Stimulated activated CD8-positive, alpha-beta memory T cell treated with anti-CD3 and anti-CD28 coated beads, Interleukin-4, amount 100 ng/mL, for 4 hours (primary cell): ENCODE measurements at places on chromosomes 7 and 10.

DNA sequence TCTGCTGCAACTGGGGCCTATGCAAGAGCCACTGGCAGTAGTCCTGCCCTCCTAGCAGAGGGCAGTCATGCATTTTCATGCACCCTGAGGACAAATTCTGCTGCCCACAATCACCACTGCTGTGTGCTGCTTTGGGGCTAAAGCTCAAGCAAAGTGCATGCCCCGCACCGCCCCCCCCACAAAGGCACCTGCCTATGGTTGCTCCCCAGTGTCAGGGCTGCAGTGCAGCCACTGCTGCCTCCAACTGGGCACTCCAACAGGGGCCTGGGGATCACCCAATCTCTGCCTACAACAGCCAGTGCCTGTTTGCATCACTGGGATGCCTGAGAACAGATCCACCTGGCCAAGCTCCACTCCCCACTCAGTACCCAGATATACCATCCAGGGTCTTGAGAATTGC is 417.0 kb downstream of the HTR7 start:
- DNase-seq = no peak

GRCh38 chr10:50224330-50224952 is 26.9 kb downstream of the ASAH2 start:
- no peak for DNase-seq

DNA sequence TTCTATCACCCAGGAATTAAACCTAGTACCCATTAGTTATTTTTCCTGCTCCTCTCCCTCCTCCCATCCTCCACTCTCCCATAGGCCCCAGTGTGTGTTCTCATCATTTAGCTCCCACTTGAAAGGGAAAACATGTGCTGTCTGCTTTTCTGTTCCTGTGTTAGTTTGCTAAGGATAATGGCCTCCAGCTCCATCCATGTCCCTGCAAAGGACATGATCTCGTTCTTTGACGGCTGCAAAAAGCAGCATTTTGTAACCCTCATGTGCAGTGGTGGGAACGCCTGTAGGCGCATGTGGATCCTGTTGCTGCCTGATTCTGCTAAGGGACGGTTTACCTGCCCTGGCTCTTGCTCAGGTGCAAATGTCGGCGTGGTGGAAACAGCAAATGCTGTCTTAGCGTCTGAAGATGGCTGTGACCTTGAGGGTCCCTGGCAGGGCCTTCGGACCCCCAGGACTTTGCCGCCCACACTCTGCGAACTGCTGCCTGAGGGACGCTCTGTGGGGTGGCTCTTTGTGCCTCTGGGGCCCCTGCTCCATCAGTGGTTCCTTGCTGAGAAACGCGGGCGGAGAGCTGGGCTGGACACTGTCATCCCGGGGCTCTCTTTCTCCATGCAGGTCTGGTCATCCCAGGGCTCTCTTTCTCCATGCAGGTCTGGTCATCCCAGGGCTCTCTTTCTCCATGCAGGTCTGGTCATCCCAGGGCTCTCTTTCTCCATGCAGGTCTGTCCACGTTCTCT is 5.6 kb upstream of the MTG1 start:
- no peak for DNase-seq

- DNase-seq = no peak
Measured at GRCh38 chr7:119320316-119320715, 952.7 kb upstream of the KCND2 start.

GRCh38 chr7:53397911-53398310 is 362.5 kb downstream of the POM121L12 start:
- no peak for DNase-seq

GRCh38 chr10:89470628-89471027 is 56.3 kb downstream of the IFIT5 start:
- DNase-seq = no peak

GRCh38 chr7:143002898-143003297 is 24.0 kb downstream of the OR9A2 start:
- DNase-seq = no peak

- DNase-seq = no peak
Measured at GRCh38 chr7:124155432-124156022, 122.7 kb upstream of the TMEM229A start.

DNA sequence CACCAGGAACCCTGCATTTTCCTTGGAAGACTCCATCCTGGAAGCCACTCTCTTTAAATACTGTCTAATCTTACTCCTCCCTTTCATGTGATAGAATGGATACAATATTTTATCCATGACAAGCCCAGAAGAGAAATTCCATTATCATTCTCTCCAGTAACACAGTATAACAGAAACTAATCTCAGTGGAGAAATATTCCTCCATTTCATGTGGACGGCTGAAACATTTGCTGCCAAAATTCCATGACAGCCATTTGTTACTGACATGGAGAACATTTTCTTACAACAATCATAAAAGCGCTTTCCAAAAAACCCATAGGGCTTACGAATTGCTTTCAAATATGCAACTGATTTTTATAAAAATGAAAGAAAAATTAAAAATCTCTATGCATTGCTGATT is 392.8 kb upstream of the KLF6 start:
- DNase-seq = no peak

DNA sequence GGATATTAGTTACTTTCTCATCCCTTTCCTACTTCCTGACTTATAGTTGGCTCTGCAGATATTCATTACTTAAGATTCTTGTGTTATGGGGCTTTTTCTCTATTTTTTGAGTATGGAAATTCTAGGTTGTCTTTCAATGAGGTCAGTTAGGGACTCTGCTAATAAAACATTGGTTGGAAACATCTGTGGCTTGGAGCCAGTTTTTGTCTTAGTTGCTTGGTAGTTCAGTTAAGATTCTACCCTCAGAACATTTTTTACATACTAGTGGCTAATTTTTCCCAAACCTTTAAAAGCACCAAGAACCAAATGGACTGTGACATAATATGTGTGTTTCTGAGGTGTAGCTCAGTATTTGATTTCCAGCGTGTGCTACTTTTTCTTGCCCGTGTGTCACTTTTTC is 305.6 kb upstream of the FZD1 start:
- DNase-seq = no peak

GRCh38 chr10:124032971-124033886 is 60.2 kb downstream of the CHST15 start:
- DNase-seq = no peak

DNA sequence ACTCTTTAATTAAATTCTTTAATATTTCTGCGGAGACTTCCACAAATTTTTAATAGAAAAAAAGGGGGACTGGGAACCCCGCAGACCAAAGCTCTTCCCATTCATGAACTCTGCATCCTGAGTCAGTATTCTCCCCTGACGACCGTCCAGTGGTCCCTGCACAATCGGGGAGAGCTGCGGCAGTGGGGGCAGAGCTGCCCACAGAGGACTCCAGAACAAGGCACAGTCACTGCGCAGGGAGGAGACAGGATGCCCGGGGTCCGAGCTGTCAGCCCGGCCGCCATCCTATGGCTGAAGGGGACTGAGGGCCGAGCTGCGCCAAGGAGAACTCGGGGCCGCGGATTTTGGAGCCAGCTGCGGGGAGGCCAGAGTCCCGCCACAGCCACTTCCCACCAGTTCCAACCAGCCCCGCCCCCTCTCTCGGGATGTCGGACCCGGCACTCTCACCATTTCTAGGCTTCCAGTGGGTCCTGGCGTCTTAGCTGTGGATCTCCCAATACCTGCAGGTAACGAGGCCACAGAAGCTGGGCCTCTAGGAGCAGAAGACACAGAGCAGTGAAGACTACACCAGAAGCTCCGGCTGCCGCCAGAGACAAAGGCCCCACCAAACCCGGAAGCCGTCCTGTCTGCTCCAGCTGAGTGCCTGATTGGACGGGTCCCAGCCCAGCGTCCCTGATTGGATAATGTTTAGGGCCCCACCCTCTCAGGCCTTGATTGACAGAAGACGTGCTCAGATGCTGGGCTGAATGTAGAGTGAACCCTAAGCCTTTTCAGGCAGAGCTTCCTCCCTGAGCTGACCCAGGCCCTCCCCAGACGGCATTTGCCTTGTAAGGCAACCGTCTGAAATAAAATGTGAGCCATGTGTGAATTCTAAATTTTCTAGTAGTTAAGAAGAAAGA is at the start of gene ERV3-1:
TSS of gene ERV3-1 (minus strand) at position 594 of the 899 bp plus-strand sequence. CDS start 13,661 bp downstream, outside the sequence.
- peak; percentile 81 for DNase-seq

- no peak for DNase-seq
Measured at GRCh38 chr7:14691597-14692203, 210.9 kb downstream of the DGKB start.

- DNase-seq = no peak
Measured at GRCh38 chr7:18694911-18695310, 199.4 kb downstream of the HDAC9 start.

DNA sequence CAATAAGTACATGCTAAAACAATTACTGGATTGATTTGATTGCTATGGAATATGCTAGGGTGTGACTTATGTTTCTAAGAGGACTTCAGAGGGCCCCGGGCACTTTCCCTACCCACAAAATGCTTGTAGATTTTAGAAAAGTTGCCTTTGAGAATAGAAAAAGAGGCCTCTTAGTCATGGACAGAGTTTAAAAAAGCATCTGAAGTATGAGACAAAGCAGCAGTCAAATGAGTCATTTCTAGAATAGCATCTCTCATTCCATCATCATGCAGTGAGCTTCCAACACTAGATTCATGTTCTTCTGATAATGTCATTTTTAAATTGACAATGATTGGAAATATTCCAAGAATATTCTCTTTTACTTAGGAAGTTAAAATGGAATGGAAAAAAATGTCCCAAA is 675.1 kb upstream of the PCDH15 start:
- DNase-seq = no peak

- no peak for DNase-seq
Measured at GRCh38 chr10:13376297-13376696, 28.2 kb upstream of the SEPHS1 start.

DNA sequence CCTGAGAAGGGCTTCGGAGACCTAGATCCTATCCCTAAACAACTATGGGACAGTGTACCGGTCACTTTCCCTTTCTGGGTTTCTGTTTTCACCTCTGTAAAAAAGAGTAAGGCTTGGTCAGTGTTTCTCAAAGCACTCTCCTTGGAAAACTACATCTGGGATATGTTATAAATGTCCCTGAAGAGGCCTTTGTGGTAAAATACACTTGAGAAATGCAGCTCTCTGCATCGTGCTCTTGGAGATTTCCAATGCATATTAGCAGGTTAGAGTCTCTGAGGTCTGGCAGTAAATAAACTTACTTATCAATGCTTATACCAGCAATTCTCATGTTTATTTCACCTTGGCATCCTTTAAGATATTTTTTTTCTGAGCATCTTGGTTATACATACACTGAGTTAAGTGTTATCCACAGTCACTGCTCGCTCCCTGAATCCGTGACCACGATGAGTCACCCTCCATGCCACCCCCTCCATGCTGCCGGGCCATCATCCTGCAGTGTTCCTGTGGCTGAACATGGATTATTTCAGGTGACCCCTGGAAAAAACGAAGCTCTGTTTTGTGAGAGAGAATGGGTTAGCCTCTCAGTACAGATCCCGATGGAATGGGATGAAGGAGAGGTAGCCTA is 3.3 kb upstream of the TBXAS1 start:
- DNase-seq = no peak

- no peak for DNase-seq
Measured at GRCh38 chr10:132746801-132747625, 38.9 kb downstream of the NKX6-2 start.

DNA sequence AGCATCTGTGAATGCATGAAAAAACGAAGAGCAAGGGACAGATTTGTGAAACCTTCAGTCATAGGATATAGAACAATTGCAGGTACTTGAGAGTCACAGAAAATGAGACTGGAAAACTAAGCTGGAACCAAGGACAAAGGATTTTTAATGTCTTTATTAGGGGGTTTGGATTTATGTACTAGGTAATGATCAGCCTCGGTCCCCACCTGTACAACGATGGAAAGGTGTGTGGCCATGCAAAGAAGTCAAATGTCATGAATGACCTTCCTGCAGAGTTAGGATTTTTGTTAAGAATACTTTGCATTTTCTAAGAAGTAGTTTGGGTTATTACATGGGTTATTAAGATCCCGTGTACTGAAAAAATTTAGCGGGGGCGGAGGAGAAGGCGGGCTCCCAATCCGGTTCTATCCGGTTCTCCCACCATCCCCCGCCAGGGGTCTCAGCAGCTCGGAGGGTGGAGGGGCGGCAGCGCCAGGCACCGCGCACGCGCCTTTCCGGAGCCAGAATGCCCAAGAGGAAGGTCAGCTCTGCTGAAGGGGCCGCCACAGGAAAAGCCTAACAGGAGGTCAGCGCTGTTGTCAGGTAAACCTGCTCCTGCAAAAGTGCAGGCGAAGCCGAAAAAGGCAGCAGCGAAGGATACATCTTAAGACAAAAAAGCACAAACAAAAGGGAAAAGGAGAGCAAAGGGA is 327.5 kb upstream of the PLXDC2 start:
- no peak for DNase-seq

- DNase-seq = no peak
Measured at GRCh38 chr10:108421266-108421665, 1256.8 kb upstream of the SORCS1 start.

DNA sequence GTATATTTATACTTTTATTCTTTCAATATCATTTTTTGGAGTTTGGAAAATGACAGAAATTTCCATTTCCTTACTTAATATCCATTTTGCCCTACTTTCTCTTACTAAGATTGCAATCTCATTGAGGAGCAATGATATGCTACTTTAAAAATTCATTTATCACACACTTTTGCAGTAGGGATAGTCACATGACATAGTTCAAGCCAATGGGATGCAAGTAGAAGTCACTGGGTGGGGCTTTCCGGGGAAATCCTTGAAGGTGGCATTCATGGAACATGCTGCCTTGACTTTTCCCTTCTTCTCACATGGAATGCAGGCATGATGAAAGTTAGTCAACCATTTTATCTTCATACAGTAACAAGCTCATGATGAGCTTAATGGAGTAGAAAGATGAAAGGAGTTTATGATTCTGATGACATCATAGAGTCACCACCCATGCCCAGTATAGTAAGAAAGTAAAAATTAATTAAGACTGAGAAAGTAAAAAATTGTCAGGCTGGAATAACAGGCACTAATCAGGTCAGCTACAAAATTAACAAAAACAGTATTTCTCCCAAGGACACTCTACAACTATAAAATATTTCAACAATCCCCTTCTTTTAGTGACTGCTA is 33.4 kb downstream of the IQUB start:
- DNase-seq = no peak

DNA sequence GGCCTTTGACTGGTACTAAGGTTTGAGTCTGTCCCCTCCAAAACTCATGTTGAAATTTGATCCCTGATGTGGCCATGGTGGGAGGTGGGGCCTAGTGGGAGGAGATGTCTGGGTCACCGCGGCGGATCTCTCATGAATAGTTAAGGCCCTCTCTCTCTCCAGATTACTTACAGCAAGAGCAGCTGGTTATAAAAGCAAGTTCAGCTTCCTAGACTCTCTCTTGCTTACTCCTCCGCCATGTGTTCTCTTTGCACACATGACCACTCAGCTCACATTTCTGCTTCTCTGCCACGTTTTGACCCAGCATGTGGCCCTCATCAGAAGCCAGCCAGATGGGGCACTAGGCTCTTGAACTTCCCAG is 29.9 kb upstream of the ZMIZ1 start:
- no peak for DNase-seq
